Peyer's patch (tissue), 4 donors: ENCODE measurements at places on chromosomes 7 and 10. TPM values are rescaled to one million over a fixed set of nuclear protein-coding genes. Genes with fewer than 3 reads are reported as not detected.

Gene PRKG1
- 31.1 TPM for total RNA-seq

Gene AKR1C3
- 182 TPM for total RNA-seq

Gene CCSER2
- total RNA-seq = 33.7 TPM

Gene SFTPA1
- not detected for total RNA-seq
